ENCODE measurements at places on chromosomes 13 and 19.

GRCh38 chr13:99315186-99315585 lies 8.0 kb upstream of the GPR183 start:
- no peak for DNase-seq

DNA sequence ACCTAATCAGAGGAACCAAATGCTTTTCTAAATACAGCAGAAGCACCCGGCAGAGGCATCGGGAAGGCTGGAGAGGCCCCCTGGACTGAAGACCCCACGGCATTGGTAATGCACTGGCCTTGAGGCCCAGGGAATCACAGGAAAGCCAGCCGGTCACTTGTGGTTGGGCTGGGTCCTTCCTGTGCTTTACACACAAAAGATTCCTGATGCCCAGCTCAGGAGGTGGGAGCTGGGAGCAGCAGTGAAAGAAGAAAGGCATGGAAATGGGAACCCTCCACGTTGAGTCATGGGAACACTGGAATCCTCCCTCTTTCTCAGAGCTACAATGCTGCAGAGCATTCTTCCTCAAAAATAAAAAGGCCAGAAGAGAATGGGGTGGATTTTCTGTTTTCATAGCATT lies 126.4 kb downstream of the TNFRSF19 start:
- DNase-seq = no peak

DNA sequence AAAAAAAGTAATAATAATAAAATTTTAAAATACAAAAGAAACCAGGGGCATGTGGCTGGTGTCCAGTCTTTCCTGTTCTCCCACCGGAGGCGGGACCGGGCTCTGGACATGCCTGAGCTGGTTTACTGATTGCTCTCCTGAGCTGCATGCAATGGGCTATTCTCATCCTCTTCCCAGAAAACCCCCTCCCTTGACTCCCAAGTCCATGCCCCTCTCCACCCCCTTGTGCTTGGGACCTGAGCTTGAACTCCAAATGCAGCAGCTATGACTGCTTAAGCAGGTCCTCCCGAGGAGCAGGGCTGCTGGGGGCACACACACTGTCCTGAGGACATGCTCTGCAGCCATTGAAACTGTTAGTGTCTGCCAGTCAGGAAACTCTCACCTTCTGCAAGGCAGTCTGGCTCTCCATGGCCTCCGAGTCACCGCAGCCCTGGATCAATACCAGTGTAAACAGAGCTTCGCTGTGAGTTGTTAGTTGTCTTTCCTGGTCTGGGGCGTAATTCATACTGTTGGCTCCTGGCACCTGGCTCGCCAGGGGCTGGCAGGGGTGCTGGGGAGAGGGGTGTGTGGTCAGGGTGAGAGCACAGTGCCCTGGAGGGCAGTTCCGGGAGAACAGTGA lies 41.6 kb upstream of the CHST8 start:
- DNase-seq = no peak

DNA sequence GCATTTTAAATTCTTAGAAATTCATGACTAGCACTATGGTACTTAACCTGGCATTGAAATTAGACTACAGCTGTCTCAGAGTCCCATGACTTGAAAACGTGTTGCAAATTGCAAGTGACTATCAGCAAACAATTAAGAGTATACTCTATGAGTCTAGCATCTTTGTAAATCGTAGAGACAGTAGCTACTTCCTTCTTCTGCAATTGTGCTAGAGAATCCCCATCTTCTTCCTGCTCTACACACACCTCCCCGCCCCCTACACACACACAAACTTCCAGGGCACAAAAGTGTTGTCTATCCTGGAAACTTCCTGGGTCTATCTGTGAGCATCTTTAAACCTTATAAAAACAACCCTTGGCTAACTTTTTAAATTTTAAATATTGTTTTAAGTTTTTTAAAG lies 35.2 kb upstream of the MIR17HG start:
- no peak for DNase-seq

GRCh38 chr13:85379433-85379832 lies 419.8 kb downstream of the SLITRK6 start:
- no peak for DNase-seq

DNA sequence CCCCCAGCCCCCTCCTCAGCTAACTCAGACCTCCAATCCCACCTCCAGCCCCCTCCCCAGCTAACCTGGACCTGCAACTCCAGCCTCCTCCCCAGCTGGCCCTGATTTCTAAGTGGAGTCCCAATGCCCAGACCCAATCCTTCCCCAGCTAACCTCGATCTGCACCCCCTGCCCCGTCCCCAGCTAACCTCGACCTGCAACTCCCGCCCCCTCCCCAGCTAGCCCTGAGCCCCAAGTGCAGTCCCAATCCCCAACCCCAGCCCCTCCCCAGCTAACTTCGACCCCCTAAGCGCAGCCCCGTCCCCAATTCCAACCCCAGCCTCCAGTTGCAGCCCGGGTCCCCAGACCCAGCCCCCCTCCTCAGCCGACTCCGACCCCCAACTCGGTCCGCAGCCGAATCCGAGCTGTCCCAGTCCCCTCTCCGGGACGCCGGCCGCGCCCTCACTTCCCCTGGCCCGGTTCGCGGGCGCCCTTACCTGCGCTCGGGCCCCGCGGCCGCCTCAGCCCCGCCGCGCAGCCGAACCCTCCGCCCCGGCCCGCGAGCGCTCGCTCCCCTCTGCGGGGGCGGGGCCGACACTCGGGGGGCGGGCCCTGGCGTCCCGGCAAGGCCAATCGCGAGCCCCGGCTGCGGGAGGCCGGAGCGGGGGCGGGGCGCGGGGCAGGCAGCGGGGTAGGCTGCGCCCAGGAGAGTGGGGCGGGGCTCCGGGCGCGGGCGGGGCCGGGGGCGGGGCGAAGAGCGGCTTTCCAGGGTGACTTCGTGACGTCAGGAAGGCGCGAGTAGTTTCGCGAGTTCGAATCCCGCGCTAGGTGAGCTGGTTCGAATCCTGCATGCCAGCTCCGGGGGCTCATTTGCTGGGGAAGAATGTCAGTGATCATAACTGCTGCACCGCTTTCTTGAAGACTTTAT lies at the start of gene GNG7:
Gene GNG7, minus strand, starts transcription at position 525 of the 907 bp plus-strand sequence. CDS start 182,006 bp downstream, outside the sequence.
- peak; percentile 94 for DNase-seq

- peak; percentile 98 for DNase-seq
Observed at GRCh38 chr19:7674010-7675005, 2.6 kb upstream of the MCEMP1 start.

- DNase-seq = peak; percentile 87
Observed at GRCh38 chr19:48962029-48962848, 2.9 kb upstream of the FTL start.

- DNase-seq = peak; percentile 99
Observed at GRCh38 chr13:80048802-80049201, 292.1 kb downstream of the SPRY2 start.

DNA sequence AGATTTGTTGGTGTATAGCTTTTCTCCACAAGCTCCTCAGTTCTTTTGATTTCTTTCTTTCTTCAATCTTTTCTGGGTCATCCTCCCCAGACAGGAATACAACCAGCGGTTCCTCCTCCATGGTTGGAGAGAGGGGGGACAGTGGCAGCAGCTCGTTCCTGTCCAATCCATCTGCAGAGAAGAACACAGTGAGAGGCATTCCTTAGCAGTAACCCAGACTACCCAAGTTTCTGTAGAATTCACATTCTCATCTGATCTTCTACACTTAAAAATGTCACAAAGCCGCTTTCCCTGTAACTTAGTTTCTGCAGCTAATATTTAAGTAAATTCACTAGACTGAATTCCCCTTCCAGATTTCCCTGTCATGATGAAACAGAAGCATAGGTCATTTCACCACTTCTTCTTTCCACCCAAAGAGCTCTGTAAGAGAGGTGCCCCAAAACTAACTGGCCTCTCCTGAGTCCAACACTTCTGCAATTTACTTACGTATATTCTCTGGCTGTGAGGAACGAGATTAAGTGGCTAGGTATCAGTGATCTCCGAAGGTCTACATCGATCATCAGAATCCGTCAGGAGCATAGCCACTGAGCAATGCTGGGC lies 171.9 kb downstream of the TBC1D4 start:
- DNase-seq = peak; percentile 64

- DNase-seq = no peak
Observed at GRCh38 chr13:24215732-24216131, 55.2 kb downstream of the SPATA13 start.

GRCh38 chr19:42201489-42202289 lies 15.8 kb downstream of the DEDD2 start:
- peak; percentile 97 for DNase-seq

DNA sequence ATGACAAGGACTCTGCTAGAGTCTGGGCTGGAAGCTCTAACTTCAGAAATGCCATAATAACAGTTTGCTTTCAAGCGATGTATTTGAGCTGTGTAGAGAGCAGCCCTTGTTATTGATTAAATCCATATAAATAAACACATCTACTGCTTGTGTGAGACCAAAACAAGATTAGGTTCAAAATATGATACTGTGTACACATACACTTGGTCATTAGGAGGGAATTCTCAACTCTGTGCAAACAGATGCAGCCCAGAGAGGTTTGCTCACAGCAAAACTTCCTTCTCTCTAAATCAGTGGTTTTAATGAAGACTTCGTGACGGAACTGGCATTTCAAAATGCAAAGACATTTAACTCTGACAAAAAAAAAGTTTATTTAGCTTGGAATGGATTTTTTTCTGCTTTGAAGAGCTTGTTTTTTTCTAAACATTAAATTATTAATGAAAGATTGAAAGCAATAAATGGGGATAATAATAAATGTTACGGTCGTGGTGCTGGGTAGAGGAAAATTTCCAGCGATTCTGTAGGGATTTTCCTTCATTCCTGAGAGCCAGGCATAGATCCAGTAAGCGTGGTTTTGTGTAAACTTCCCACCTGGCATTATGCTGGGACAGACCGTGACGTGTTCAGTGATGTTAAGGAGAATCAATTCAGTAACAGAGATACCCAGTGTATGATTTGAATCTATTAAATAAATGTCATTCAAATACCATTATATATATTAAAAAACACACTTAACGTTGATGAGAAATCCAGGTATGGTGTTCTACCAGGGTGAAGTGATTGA lies 213.7 kb downstream of the TEX29 start:
- no peak for DNase-seq

- no peak for DNase-seq
Observed at GRCh38 chr13:109376936-109377335, 409.4 kb downstream of the IRS2 start.

GRCh38 chr13:40622761-40623160 lies 43.7 kb downstream of the FOXO1 start:
- no peak for DNase-seq

DNA sequence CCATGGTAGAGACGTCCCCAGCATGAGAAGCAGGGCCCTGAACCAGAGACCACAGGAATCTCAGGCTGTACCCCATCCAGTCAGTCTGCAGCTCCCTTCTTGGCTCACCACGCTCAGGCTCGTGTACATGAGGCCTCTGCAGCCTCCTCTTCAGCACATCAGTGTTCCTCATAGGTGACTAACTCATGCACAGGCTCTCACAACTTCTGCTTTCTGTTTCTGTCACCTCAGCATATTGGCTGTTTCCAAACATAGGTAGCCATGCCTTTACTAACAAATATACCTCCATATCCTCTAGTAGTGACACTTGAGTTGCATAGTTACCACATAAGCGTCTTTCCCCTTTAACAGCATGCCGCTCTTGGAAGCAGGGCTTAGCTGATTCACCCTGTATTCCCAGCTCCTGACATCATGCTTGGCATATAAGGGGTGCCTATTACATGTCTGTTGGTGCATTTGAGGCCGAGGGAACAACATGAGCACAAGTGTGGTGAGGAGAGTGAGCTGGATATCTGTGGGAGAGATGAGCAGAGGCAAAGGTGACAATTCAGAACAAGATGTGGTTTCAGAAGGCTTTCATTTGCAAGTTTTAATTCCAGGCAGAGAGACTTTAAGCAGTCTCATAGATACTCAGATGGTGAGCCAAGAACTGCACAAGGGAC lies 16.7 kb downstream of the ZNF473 start:
- no peak for DNase-seq

- peak; percentile 91 for DNase-seq
Observed at GRCh38 chr13:41654796-41655195, 197.4 kb downstream of the RGCC start.

DNA sequence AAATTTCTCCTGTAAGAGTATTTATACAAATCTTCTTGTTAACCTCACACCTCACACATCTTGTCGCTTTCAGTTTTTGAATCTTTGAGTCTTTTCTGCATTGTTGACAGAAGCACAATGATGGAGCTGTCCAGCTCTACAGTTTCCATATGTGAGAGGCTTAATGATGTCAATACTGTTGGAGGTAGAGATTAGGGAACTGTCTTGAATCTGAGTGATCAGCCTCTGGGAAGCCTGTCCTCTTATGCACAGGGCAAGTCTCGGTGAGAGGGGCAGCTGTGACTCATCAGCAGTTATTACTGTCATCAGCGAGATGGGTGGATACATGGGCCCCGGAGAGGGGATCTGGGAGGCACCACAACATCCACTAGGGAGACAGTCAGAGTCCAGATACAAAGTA lies 4.6 kb upstream of the ITGBL1 start:
- no peak for DNase-seq

DNA sequence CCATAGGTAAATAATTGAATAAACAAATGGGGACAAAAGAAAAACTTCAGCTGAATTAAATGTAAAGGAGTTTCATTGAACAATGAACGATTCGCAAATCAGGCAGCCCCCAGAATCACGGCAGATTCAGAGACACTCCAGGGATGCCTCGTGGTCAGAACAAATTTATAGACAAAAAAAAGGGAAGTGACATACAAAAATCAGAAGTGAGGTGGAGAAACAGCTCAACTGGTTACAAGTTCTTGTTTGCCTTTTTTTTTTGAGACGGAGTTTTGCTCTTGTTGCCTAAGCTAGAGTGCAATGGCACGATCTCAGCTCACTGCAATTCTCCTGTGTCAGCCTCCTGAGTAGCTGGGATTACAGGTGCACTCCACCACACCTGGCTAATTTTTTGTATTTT lies 5.7 kb downstream of the ZNF566 start:
- no peak for DNase-seq

DNA sequence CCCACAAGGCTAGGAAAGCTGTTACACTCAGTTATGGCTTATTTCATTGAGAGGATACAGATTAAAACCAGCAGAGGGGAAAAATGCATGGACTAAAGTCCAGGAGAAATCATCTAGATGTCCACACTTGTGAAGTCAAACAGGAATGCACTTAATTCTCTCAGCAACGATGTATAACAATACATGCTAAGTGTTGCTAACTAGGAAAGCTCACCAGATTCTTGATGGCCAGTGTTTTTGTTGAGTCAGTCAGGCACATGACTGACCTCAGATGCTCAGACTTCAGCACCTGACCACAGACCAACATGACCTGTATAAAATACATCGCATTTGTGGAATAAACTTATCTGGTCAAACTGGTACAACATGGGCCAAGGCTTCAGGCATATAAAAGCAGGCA lies 470.2 kb upstream of the PRR20A start:
- DNase-seq = no peak

DNA sequence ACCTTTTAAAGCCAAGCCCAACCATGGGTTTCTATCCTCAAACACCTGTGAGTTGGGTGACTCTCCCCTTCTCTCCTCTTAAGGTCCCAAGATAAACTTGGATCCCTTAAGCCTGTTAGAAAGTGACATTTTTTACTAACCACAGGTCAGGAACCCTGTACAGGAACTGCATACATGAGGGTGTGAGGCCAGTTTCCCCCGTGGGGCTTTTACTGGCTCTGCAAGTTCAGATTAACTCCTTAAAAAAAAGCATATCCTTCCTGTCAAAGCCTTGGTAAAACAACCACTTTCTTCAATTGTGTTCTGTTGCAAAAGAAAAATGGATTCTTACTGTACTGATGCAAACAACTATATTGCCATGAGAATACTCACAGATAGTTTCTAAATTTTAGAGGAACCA lies 2638.7 kb upstream of the PCDH20 start:
- no peak for DNase-seq

- DNase-seq = no peak
Observed at GRCh38 chr13:34933349-34933748, 8.7 kb upstream of the NBEA start.

Measured in inflammatory macrophage treated with lipopolysaccharide for 4 hours (primary cell).